ENCODE measurements at places on chromosomes 6 and 20. TPM values are rescaled to one million over a fixed set of nuclear protein-coding genes. Genes with fewer than 3 reads are reported as not detected.

Gene BHLHE23
- total RNA-seq = not detected

Gene AGER
- total RNA-seq = 0.16 TPM

Gene NTSR1
- total RNA-seq = 8.0 TPM

DNA sequence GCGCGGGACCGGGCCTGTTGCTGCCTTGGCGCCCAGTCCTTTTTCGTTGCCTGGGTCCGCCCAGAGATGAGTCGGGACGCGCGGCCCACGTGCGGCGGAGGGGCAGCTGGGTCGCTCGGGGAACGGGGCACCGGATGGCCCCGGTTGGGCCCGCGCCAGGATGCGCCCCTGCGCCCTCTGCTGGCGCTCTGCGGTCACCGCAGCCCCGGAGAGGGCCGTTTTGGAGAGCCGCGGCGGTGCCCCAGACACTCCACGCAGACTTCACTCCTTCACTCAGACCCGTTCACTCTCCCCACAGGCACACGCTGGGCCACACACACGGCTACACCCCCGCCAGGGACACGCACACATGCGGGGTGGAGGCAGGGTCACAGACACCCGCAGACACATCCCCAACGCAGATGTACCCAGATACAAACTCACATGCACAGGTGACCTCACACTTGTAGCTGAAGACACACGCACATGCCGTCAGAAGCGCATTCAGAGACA is 38.8 kb downstream of the SRC start:
- DNase-seq = peak; percentile 41

GRCh38 chr6:87944541-87944954 is 103.1 kb upstream of the SPACA1 start:
- DNase-seq = peak; percentile 66

DNA sequence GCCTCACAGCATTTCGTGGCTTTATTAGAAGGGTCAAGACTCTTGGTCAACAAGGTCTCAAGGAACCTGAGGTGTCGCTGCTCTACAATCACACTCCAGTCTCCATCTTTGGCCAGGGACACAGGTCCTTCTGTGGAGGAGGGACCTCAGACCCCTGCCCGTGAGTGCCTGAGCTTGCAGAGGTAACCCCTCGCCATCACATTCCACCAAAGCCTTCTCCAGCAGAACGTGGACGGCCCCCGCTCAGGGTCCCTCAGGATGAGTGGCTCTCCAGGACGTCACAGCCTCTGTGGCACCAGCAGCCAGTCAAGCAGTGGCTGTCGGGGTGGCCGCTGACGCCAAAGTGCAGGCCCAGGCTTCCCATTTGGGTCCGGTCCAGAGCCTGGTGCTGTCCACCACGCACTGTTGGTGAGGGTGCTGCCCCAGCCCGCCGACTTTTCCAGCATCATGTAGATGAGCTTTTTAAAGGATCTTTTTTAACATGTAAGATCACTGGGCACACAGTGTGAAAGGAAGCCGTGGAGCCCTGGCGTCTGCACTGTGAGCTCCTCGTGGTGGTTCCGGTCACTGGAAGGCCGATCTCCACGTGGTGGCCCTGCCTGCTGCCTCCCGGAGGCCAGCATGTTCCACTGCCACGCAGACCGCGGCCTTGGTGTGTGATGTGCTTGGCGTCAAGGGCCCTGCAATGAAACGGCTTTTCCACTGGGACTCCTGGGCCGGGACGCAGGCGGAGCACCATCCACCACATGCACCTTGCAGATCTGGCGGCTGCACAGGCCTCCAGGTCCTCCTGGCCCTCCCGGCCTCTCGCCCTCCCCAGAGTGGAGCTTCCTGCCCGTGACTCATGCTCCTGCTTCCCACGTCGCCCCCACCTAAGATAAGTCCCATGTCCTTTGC is 8.3 kb upstream of the KIF25 start:
- no peak for DNase-seq

GRCh38 chr6:169005166-169005565 is 248.5 kb downstream of the THBS2 start:
- no peak for DNase-seq

DNA sequence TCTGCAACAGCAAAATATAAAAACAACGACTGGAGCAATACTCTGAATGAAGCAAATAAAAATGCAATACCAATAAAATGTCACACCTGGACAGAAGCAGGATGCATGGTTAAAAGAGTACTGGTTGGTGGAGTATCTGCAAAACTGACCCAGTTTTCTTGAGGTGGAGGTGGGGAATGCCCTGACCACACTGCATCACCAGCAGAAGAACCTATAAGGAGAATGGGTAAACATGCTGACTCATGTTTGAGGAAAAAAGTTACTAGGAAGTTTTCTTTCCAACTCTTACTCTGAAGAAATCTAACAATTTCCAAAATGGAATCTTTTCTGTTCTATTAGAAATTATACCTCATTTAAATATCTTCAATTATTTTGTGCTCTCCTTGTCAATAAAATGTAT is 43.6 kb downstream of the REPS1 start:
- peak; percentile 66 for DNase-seq

Data from fibroblast of the aortic adventitia (primary cell).